ENCODE measurements at places on chromosomes 13 and 19. TPM values are rescaled to one million over a fixed set of nuclear protein-coding genes. Genes with fewer than 3 reads are reported as not detected.

GRCh38 chr19:3720349-3720917, 12.2 kb downstream of the TJP3 start:
- no peak for DNase-seq

GRCh38 chr13:27273658-27274425, 3.2 kb downstream of the RASL11A start:
- DNase-seq, result no peak

- DNase-seq, result no peak
These were observed 2.5 kb downstream of the KLF2 start for GRCh38 chr19:16327169-16327475.

DNA sequence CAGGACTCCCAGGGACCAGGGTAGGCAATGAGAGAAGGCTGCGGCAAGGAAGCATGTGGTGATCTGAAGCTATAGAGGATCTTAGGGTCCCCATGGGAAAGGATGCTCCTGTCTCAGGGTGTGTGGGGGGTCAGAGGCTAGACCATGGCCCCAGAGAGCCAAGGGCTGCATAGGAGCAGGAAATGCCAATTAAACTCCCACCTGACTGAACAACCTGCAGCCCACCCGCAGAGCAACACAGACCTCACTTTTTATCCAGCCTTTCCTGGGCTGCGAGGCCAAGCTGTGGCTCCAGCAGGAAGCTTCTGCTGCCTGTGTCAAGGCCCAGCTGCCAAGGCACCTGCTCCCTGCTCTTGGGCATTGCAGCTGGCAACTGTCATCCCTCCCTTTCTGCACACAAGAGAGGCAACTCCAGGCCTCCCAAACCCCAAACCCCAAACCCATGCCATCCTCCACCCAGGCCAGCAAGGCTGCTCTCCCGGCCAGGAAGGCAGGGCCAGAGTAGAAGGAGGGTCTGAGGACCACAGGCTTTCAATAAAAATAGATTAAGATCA, 290.1 kb downstream of the FOXO1 start:
- no peak for DNase-seq

DNA sequence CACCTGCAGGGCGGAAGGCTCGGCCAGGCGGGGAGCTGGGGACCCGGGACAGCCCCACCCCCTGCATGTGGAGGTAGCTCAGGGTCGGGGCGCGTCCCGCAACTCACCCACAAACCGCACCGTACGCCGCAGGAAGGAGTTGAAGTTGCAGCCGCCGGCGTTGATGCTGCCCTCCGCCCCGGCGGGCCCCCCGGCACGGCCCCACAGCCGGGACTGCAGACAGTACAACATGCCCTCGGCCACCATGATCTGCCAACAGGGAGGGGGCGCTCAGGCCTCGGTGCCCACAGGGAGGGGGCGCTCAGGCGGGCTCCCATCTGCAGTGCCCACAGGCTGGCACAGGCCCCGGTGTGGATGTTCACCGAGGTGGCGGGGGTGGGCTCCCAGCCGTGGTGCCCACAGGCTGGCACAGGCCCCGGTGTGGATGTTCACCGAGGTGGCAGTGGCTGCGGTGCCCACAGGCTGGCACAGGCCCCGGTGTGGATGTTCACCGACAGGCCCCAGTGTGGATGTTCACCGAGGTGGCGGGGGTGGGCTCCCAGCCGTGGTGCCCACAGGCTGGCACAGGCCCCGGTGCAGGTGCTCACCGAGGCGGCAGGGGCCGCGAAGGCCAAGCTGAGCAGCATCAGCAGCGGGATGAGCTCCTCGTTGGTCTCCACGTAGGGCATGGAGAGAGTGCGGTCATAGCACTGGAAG, 6.5 kb downstream of the PLPPR3 start:
- no peak for DNase-seq

DNA sequence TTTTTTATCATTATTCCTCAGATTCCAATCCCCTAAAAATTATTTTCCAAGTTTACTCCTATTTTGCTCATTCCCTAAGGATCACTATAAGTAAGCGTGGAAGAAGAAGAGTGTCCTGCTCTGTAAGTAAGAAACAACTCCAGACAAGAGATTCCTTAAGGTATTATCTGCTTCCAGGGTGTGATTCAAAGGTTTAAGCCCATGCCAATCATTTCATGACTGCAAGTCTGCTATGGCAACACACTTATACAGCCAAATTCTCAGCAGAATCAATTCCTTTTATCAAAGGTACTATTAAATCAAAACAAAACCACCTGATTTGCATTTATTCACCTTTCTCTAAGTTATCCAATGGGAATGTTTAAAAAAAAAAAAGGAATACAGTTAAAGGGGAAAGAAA, 43.7 kb downstream of the FOXO1 start:
- no peak for DNase-seq

GRCh38 chr19:38101723-38102122, 122.3 kb downstream of the DPF1 start:
- DNase-seq, result no peak

DNA sequence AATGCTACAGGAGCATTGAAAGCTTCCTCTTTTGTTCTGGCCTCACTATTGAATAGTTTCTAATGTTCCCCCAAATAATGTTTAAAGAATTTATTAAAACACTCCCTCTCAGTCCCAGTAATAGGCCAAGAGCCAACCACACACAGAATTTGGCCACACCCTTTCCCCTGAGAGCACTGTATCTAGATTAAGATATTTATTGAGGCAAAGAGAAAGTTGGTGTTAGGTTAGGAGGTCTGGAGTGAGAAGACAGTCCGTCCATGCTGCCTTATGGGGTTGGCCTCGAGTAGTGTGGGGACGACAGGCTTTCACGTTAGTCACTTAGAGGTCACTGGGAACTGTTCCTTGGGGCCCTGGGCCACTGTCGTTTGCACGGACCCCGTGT, 122.9 kb upstream of the RNF113B start:
- DNase-seq, result no peak

GRCh38 chr13:68176475-68176874, 946.3 kb upstream of the PCDH9 start:
- no peak for DNase-seq

- peak; percentile 8 for DNase-seq
These were observed 523 bp downstream of the ELAVL1 start for GRCh38 chr19:8004723-8005513.

DNA sequence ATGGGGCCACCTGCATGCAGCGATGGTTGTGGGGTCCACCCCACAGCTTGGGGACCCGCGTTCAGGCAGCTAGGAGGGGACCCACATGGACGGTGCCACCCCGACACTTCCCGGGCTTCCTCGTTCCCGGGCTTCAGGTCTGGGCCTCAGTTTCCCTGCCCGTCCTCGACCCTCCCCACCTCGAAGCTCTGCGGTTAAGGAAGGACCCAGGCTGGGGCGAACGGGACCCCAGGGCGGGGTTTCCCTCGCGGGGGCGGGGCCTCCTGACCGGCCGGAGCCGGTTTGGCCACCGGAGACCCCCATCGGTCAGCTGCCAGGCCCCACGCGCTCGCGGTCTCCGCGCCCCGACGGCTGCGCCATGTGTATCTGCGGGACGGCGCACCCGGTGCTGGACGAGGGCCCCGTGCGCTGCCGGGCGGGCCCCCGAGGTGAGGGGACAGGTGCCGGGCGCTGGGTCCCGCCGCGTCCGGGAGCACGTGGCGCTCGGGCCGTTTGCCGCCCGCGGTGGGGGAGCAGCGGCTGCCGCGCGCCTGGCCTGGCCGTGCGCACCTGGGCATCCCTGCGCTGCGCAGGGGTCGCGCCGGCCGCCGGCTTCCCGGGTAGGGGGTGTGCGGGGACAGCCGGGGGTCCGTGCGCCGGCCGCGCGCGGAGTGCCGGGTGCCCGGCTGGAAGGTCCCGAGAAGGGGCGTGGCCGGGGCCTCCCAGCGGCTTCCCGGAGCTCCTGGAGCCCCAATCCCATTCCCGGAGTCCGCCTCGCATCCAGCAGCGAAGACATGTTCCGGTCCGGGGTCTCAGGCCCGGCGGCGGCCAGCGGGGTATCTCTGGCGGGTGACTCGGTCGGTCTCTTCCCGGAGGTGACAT, 4.2 kb downstream of the ARHGAP45 start:
- DNase-seq, result no peak

- no peak for DNase-seq
These were observed 68.7 kb downstream of the LIG4 start for GRCh38 chr13:108146642-108147041.

GRCh38 chr13:59710996-59711701, 452.6 kb downstream of the DIAPH3 start:
- no peak for DNase-seq

DNA sequence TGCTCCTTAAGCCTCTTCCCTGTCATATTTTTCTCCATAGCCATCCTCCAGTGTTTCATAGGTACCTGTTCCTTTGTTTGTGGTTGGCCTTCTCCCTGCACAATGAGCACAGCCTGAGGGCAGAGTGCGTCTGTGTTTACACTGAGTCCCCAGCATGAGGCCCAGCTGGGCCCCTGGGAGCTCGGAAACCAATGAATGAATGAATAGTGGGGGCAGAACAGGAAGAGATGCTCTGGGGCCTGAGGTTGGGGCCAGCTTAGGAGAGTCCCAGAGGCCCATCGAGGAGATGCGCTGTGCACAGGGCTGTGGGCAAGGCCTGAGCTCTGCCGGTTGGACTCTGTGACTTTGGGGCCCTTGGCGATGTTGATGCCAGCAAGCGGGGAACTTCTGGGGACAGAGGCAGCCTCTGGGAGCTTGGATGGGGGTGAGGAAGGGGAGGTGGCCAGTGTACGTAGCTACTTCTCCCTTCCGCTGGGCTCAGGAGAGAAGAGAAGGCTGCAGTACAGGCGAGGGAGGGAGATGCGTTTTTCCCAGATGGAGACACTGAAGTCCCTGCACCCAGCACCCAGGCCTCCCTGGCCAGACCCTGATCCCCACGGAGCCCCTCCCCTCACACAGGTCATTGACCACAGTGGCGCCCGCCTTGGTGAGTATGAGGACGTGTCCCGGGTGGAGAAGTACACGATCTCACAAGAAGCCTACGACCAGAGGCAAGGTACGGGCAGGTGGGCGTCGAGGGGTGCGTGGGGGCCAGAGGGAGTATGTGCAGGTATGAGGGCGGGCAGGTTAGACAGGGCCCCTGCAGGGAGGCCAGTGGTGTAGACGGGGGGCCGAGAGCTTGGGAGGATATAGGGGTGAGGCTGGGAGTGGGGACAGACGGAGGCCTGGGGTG, 5.1 kb downstream of the TBCB start:
- DNase-seq, result no peak

DNA sequence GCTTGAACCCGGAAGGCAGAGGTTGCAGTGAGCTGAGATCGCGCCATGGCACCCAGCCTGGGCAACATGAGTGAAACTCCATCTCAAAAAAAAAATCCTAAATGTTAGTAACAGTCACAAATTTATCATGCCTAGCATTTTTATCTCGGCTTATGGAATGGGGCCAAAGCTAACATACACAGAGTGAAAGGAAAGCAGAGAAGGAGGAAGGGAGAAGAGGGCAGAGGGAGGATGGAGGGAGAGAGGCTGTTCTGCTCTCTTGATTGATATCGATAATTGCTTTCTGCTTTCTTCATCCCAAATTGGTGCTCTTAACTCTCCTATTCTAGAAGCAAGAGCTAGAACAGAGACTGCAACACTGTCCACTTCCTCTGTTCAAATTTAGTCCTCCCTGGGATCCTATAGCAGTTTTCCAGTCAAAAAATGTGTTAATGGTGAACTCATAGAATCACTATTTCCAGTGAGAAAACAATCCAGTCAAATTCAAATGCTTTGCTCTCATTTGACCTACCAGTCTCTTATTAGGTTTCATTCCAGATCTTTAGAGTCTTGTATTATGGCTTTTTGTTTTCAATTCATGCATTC, 15.8 kb upstream of the TUBGCP3 start:
- peak; percentile 17 for DNase-seq

GRCh38 chr13:76955193-76955592, 6.9 kb downstream of the ACOD1 start:
- no peak for DNase-seq

DNA sequence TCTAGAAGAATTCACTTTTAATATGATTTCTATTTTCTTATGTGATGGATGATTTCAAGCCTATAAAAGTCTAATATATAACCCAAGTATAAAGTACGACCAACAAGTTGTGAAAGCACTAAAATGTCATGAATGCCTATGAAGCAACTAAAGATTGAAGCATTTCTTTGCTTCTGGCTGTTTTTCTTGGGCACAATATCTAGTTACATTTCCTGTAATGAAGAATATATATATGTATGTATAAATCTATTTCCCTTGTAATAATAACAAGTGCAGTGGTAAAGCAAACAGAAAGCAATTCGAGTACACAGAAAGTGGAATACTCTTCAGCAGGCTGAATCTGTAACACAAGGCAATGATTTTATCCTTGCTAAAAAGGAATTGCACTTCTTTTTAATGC, 5.4 kb downstream of the PCDH20 start:
- DNase-seq, result no peak

DNA sequence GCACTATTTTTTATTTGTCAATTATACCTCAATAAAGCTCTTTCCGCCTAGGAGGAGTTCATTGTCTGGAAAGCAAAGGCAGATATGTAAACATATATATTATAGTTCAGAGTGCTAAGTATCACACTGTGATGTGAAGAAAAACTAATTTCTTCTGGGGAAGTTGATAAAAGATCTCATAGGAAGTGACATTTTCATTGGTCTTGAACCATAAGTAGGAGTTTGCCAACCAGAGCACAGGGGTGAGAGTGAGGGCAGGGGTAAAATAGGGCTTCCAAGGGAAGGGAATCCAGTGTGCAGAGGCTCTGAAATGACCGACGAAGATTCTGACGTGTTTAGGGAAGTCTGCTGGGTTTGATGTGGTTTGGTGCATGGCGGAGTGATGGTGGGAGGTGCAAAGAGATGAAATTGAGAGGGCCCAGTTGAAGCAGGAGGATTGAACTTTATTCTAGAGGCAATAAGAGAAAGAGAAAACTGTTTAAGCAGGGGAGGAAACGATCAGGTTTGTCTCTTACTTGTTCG, 780 bp upstream of the GTF2F2 start:
- DNase-seq, result no peak

GRCh38 chr13:40777809-40778175, 6.8 kb upstream of the MRPS31 start:
- DNase-seq, result no peak

- peak; percentile 95 for DNase-seq
These were observed 12.1 kb downstream of the PIN1 start for GRCh38 chr19:9847087-9847671.

DNA sequence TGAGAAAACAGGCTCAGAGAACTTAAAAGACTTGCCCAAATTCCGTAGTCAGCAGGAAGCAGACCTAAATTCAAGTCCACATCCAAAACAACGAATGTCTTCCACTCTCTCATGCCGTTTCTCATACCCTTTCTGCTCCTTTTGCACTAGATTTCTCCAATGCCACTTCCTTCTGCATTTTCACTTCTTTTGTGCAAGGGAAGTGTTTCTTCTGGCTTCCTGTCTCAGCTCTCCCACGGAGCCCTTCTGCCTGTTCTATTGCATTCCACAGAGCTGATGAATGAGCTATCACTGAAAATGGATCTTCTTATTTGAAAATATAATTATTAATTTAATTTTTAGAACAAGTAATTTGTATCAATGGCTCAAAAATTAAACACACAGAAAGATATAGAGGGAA, 56.1 kb upstream of the STK24 start:
- no peak for DNase-seq

Gene RPL18
- total RNA-seq, result 1,370 TPM

Gene PIBF1
- 16.3 TPM for total RNA-seq

Gene TPT1
- total RNA-seq, result 2,477 TPM

Gene GNG7
- total RNA-seq, result 0.27 TPM

Gene ZMYM5
- total RNA-seq, result 8.6 TPM

Gene JAK3
- 0.73 TPM for total RNA-seq

Gene ZNF177
- 0.85 TPM for total RNA-seq

Gene PSG7
- 0.13 TPM for total RNA-seq

Gene CYP2F1
- total RNA-seq, result not detected

Gene HSPH1
- 94.6 TPM for total RNA-seq

Gene CPAMD8
- 0.33 TPM for total RNA-seq

Gene GAPDHS
- total RNA-seq, result not detected

Gene ONECUT3
- total RNA-seq, result not detected

Gene PGLYRP1
- total RNA-seq, result not detected

Gene SERP2
- 2.0 TPM for total RNA-seq
